ENCODE measurements at places on chromosomes 11 and 22. TPM values are rescaled to one million over a fixed set of nuclear protein-coding genes. Genes with fewer than 3 reads are reported as not detected.
A peak's percentile ranks its signal among the peaks of the same experiment; 100 is the strongest.

- DNase-seq, result no peak
Observed at GRCh38 chr11:128194216-128194615, 393.1 kb downstream of the ETS1 start.

DNA sequence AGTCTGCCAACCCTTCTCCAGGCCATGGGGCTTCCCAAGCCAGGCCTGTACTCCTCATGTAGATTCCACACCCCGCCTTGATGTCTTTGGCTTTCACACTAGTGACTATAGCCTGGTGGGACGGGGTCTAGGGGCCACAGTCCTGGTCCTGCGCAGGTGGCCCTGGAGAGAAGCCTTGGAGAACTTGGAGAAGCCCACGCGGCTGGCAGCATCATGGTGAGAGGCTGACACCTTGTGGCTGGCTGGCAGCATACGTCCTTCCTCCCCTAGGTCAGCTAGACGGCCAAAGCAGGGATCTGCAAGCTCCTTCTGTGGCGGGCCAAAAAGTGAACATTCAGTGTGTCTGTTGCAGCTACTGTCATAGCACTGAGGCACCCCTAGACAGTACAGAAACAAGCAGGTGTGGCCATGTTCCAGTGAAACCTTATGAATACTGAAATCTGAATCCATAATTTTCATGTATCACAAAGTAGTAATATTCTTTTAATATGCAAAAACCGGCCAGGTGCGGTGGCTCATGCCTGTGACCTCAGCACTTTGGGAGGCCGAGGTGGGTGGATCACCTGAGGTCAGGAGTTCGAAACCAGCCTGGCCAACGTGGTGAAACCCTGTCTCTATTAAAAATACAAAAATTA, 42.0 kb downstream of the FAM83F start:
- no peak for DNase-seq

GRCh38 chr11:86641537-86642261, 30.7 kb downstream of the ME3 start:
- no peak for DNase-seq

GRCh38 chr22:21982338-21982965, at the start of gene TOP3B:
Gene TOP3B, minus strand, starts transcription at chr22:21982787. Its CDS starts 7,078 bp downstream, at chr22:21975709.
- DNase-seq, result peak; percentile 44

DNA sequence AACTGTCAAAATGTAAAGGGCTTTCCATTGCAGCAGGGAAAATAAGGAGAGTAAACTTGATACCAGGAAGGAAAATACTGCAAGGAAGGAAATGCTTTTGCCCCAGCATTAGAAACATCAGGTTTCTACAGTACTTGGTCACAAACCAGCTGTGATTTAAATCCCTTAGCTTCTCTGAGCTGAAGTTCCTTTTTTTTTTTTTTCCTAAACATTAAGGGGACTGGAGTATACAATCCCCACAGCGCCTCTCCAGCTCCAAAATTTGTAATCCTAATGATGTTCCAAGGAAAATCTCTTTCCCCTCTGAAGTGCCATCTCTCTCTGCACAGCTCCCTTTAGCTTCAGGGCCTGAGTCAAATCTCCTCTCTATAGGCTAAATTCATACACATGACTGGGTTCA, 220.5 kb upstream of the PITPNB start:
- no peak for DNase-seq

- no peak for DNase-seq
Observed at GRCh38 chr11:120578596-120579154, 67.1 kb downstream of the GRIK4 start.

DNA sequence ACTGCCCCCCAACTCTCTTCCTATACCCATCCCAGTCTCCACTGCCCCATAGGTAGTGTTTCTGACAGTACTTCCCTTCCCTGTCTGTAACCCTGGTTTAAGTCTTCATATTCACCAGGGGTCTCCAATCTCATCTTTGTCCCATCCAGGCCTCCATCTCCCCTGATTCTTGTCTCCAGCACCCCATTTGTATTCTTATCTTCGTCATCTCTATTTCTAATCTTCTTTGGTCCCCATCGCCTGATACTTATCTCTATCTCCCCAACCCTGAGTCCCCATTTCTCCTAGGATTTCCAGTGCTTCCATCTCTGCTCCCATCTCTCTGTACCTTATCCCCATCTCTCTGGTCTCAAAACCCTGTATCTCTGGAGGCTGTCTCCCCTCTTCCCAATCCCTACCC, 1.8 kb downstream of the PHOX2A start:
- no peak for DNase-seq

- DNase-seq, result no peak
Observed at GRCh38 chr11:101458161-101458560, 125.6 kb downstream of the TRPC6 start.

- no peak for DNase-seq
Observed at GRCh38 chr11:105867742-105868141, 154.3 kb downstream of the MSANTD4 start.

- DNase-seq, result no peak
Observed at GRCh38 chr22:19723983-19724827, 866 bp downstream of the GP1BB start.

DNA sequence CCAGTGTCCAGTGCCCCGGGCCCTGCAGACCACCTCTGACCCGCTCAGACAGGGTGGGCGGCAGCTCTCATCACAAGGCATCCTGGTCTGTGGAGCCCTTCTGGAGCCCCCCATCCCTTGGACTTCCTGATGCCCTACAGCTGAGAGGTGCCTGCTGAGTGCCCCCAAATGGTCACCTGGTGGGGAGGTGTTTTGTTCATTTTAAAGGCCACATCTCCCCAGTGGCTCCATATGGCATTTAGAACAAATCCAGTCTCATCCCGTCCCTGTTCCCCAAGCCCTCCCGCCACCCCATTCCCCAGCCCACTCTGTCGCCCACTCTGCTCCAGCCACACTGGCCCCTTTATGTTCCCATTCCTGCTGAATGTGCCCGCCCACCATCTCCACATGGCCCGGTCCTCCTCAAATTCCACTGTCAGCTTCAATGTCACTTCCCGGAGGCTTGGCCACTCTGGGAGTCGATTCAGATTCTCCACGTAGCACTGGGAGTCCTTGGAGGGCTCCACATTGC, 32.8 kb downstream of the OSBPL5 start:
- no peak for DNase-seq

DNA sequence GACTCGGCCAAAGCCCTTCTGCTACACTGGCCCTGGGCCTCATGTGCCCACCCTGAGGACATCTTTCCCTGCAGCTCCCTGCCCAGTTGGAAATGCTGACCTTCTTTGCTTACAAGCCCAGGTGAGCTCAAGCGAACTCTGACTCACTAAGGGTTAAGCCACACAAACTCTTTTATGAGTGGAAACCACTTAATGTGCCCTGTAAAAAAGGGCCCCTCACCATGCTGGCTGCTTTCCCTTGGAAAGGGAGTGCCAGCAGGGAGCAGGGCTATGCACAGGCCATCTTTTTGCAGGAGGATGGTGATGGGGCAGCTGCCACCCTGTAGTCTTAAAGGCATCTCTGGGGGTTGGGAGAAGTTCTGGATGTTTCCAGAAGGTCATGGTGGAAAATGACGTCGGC, 18.7 kb downstream of the EHF start:
- DNase-seq, result no peak

GRCh38 chr11:10930224-10930971, 72.5 kb upstream of the ZBED5 start:
- DNase-seq, result no peak

DNA sequence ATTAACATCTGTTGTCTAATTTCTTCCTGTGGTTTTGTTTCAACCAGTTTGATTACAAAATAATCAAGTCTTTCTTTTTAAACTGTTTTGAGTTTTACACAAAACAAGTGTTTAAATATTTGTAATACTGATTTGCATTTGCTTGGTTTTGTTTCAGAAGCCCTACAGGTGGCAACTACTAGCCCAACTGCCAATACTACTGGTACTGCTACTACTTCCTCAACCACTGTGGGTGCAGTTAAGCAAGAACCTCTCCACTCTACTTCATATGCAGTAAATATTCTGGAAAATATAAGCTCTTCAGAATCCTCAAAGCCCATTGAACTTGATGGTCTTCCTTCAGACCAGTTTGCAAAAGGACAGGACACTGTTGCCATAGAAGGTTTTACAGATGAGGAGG, 61.1 kb downstream of the QSER1 start:
- DNase-seq, result no peak

DNA sequence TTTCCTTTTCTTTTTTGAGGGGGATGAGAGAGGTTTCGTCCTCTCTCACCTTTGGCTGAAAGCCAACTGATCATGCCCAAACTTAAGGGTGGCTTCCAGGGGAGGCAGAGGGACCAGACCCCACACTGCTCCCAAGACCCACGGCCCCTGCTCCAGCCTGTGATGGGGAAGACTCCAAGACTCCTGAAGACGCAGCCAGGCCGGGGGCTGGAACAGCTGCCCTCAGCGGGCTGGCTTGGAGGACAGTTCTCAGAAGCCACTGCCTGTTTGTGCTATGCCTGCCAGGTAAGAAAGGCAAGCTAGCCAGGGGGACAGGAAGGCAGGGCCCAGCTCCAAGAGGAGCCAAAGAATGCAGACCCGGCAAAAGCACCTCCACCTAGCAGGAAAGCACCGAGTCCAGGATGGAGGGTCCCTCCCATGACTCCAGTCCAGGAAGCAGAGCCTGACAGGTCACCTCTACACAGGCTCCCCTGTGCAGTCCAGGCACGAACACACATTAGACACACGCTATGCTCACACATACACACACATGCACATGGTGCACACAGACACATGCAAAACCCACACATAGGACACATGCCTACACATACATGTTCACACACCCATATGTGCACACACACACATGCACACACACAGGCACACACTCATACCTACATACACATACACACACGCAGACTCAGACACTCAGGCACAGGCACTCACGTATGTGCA, 31.3 kb downstream of the GNB1L start:
- no peak for DNase-seq

DNA sequence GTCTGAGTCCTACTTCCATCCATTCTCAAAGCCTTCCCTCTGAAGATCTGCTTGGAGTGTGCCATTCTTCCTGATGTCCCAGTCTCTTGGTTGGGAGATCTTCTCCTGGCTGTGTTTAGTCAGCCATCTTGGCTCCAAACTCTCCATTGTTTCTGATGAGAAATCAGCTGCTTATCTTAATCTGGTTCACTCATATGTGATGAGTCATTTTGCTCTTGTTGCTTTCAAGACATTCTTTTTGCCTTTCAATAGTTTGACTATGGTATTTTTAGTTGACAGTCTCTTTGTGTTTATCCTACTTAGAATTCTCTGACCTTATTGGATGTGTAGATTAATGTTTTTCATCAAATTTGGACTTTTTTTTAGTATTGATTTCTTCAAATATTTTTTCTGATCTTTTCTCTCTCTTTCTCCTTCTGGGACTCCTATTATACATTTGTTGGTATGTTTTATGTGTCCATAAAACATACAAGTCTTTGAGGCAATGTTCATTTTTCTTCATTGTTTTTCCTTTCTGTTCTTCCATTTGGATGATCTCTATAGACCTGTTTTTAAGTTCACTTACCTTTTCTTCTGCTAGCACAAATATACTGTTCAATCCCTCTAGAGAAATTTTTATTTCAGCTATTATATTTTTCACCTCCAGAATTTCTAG, 77.2 kb upstream of the CLPB start:
- no peak for DNase-seq

DNA sequence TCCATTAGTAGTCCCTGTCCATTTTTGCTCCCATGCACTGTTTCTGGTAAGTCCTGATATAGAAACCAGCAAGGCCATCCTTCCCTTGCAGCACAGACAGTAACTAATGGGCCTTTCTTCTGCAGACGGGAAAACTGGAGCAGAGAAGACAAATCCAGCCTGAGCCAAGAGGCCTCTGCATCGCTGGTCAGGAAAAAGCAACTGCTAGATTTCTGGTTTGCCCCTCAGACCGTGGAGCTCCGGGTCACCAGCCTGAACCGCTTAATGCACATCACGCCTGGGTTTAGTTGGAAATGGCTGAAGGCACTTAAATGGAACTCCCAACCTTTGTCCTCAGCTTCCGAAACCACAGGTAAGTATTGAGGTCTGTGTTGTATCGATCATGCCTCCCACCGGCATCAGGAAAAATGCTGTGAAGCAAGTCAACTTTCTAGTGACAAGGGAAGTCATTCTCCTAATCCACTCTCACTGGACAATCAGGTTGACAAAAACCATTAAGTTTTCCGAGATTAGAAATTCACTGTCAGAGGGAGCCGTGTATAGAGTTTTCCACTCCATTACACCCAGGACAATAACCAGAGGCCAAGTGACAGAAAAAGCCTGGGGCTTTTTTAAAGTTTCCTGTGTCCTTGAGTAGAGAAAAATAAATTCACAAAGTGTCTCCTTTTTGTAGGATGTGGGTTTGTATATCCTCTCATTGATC, 14.8 kb upstream of the LMO2 start:
- no peak for DNase-seq

GRCh38 chr11:47869544-47870393, 21.6 kb upstream of the NUP160 start:
- DNase-seq, result no peak

GRCh38 chr22:48941903-48942575, 885.6 kb downstream of the BRD1 start:
- no peak for DNase-seq

- peak; percentile 86 for DNase-seq
Observed at GRCh38 chr11:125287491-125288210, 123.1 kb downstream of the PKNOX2 start.

DNA sequence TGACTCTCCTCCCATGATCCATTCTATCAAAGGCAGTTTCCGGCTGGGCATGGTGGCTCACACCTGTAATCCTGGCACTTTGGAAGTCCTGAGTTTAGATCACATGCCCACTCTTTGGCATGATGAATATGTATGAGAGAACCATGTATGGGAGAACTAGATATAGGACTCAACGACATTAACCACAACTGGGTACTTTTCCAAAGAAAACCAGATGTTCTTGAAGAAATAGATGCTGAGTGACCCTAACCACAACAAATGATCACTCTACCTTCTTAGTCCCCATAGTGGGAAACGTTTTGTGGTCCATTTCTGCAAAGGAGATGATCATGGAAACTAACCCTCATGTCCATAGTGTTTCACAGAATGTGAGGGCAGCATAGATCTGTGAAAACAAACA, 13.6 kb downstream of the FJX1 start:
- DNase-seq, result no peak

DNA sequence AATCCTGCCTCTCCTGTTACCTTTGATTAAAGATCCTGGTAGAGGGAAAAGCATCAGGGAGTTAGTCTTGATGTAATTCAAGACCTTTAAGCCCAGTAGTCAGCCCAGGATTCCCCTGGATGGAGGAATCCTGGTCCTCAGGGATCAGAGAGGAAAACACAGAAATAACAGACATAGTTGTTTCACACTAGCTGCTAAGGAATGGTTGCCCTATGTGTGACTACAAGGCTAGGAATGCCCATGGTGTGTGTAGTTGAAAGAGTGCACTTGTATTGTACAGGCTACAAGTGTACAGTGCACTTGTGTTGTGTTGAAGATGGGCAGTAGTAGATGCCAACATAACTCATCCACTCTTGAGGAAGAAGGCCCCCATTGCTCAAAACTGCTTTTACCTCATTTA, 226.8 kb downstream of the AASDHPPT start:
- DNase-seq, result no peak

CCND1 gene
- 72.4 TPM for polyA plus RNA-seq

ART1 gene
- 7.2 TPM for polyA plus RNA-seq

TCF20 gene
- 8.9 TPM for polyA plus RNA-seq

TREH gene
- 0.19 TPM for polyA plus RNA-seq

POTEH gene
- polyA plus RNA-seq, result not detected

TTC38 gene
- polyA plus RNA-seq, result 18.2 TPM

DERL3 gene
- 0.66 TPM for polyA plus RNA-seq

OR52I2 gene
- not detected for polyA plus RNA-seq

FGF4 gene
- polyA plus RNA-seq, result 12.0 TPM

PRG3 gene
- polyA plus RNA-seq, result 0.85 TPM

TMPRSS5 gene
- 0.99 TPM for polyA plus RNA-seq

GGTLC3 gene
- not detected for polyA plus RNA-seq

Measured in forelimb muscle (tissue), 1 donor.